ENCODE measurements at places on chromosomes 5 and 9.
A peak's percentile ranks its signal among the peaks of the same experiment; 100 is the strongest.

DNA sequence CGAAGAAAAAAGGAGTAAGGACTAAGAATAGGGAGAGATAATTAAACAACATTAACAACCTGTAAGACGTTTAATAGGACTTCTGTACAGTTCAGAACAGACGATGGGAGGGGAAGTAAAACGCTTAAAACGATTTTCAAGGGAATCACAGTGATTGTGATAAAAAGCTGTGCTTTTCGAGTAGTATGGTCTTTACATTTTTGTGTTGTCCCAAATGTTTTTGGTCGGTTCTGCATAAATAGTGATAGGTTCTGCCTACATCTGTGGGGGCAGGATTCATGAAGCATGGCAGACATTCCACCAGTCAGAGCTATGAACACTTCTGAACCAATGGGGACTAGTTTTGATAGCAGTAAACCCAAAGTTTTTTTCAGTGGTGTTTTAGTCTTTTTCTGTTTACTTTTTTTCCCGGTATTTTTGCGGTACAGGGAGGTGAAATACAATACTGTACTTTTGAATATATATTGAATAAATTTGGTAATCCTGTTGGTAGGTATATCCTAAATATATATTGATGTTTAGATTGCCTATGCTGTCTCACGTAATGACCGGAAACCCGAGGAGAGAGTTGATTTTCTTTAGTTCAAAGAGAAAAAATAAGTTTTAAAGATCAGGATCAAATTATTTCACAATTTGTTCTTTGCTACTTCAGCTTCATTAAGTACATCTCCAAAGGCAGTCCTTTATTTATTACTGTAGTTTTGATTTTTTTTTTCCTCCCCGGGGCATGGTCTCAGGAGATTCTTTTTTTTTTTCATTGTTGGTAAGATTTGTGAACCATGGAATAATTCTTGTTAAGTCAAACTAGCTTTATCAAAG is 1.3 kb downstream of the ERBIN start:
- DNase-seq = peak; percentile 5

DNA sequence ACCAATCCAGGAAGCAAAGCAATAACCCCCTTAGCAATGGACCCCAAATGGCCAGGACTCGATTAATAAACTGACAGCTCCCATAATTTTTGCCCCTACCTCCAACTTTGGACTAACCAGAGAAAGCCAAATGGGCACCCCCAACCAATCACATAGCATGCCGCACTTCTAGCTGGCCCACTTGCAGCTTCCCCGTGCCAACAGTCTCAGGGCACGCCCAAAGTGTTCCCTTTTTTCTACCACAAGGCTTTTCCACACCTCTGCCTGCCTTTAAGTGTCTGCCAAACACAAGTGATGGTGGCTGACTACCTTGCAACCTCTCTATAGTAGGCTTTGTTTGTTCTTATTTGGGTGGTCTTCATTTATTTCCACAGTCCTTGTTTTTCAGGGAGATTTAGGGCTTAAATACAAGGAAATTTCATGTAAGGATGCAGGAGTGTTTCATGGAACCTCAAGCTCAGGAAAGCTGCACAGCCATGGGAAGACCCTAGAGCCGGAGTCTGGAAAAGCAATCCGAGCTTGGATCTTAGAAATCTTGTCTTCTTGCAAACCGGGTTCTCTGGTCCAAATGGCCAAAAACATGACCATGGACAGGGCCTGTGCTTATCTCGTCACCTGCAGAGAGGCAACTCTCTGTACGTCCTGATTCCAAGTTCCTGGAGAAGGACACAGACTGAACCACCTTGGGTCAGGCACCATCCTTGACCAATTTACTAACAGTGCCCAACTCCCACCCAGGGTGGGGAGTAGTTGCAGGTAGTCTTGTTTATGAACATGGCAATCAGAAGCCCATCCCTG is 89.2 kb downstream of the THBS4 start:
- DNase-seq = no peak

DNA sequence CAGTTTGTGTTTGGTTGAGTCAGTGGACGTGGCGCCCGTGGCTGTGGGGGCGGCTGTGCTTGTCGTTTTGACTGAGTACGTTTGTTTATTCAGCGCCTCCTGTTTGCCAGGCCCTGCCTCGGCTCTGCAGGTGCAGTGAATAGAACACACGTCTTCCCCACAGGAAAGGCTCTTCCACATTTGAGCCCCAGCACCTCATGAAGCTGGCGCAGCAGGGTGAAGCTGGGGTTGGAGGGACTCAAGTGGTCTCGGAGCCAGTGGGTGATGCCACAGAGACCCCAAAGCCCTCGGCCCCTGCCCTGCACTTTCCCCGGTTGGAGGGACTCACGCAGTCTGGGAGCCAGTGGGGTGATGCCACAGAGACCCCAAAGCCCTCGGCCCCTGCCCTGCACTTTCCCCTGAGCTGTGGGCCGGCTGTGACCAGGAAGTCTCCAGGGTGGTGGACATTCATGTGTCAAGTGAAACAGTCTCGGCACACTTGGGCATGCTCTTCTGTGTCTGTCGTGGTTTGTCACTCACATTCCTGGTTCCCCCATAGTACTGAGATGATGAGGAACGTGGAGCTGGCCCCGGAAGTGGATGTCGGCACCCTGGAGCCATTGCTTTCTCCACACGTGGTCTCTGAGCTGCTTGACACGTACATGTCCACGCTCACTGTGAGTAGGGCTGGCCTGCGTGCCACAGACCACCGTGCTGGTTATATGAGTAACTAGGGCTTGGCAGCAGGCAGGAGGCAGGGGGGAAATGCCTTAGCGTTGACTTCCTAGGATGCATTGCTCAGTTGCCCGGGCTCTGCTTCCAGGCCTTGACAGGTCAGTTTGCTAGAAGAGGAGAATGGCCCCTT is 13.6 kb downstream of the EXOC3 start:
- DNase-seq = no peak

GRCh38 chr5:94021246-94021645 is 279.8 kb upstream of the POU5F2 start:
- no peak for DNase-seq

GRCh38 chr5:150046031-150046430 is 40.3 kb downstream of the CSF1R start:
- DNase-seq = no peak

DNA sequence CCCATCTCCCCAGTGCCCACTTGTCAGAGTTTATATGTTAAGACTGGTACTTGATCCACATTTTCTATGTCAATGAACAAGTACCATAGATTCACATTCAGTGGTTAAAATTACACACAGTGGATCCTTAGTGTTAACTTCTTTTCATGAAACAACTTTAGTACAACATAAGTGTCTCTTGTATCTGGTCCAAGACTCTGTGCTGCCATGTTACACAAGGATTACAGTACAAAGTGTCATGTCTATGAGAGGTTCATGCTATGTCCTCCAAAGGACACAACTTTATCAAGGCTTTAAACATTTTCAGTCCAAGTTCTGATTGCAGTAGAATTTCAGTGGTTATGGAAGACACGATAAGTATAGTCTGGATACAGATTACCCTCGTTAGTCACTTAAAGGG is 13.3 kb upstream of the VLDLR start:
- no peak for DNase-seq

DNA sequence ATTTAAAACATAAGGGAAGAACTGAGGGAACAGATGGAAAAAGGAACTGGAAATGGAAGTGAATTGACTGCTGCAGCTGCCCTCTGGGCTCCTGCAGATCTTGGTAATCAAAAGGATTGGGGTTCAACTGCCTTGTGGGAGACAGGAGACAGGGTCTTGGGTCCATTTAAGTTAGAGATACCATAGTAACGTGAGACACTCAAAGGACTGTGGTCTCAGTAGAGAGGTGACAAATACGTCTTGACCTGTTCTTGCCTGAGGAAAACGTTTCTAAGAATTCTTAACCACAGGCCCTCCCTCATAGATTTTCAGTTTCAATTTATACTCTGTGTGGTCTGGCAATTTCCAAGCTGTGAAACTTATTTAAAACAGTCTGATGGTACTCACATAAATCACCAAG is 100.8 kb upstream of the DHFR start:
- DNase-seq = no peak

DNA sequence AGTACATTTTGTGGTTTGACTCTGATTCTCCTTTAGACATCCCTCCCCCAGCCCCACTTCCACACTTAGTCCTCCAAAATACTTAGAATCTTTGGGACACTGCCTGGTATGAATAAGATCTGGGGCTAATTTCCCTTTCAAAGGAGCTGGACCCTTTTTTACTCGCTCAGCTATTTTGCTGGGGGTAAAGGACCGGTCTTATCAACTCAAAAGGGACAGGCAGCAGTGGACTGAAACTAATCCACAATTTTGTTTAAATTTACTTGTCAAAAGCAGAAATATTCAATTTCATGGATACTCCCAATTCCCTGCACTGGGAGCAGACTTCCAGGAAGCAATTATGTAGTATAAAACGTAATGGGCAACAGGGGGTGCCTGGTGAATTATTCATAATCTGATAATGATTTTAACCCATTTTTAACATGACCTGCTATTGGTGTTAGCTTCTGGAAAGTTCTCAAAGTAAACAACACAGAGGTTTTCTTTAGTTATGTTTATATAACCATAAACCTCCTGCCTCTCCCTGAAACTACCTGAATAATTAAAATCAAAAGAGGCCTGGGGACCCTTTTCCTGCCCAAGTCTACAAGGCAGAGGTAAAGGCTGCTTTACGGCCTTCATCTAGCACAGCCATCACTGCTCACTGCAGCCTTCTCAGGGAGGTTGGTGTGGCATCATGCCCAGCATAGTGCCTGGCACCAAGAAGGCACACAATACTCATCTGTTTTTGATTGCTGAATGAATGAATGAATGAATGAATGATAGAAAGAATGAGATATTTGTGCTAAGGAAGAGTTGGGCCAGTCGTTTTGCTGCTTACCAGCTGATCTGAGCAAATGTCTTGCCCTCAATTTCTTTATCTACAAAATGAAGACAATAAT is 44.2 kb upstream of the GNPDA1 start:
- no peak for DNase-seq

- no peak for DNase-seq
These were observed 44.4 kb downstream of the MAP1B start for GRCh38 chr5:72151646-72152045.

DNA sequence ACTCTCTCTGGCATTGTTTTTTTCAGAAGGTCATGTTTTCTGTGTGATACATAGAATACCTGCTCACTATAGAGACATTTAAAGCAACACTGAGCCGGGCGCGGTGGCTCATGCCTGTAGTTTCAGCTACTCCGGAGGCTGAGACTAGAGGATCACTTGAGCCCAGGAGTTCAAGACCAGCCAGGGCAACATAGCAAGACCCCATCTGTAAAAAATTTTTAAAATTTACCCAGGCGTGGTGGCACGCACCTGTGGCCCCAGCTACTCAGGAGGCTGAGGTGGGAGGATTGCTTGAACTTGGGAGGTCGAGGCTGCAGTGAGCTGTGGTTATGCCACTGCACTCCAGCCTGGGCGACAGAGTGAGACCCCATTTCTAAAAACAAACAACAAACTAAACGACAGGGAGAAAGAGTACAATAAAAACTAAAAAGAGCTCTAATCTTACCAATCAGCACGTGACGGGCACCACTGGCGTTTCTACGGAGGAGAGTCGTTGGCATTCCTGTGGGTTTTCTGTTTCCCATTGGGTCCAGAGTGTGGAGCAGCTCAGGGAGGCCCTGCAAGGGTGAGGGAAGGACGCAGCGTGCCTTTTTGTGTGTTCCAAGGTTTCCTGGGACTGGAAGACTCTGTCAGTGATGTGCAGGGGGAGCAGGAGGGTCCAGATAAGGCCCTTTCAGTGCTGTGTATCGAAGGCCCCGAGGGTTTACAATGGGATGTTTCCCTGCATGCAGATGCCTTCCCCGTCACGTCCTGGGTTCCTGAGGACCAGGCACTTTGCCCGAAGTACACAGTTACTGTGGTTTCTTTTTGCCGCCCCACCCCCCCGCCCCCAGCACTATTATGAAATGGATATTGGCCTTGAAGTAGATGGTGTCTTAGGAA is 7.2 kb upstream of the RNU6ATAC start:
- DNase-seq = no peak

DNA sequence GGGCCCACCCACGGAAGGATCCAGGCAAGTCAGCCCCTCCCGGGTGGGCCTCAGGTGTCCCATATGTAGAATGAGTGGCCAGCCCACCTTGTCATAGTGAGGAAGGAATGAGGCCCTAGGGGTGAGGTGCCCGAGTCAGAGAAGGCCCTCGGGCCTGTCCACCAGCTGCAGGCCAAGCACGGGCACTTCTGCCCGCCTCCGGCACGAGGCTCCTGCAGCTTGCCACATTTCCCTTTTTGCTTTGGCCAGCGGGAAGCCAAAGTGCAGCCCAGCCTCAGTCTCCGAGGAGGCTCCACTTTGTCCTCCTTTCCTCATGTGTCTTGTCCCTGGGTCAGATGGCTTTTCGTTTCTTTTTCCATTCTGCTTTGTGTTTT is 72.9 kb downstream of the PSMB7 start:
- no peak for DNase-seq

- no peak for DNase-seq
These were observed 1.6 kb upstream of the OXCT1 start for GRCh38 chr5:41871852-41872251.

DNA sequence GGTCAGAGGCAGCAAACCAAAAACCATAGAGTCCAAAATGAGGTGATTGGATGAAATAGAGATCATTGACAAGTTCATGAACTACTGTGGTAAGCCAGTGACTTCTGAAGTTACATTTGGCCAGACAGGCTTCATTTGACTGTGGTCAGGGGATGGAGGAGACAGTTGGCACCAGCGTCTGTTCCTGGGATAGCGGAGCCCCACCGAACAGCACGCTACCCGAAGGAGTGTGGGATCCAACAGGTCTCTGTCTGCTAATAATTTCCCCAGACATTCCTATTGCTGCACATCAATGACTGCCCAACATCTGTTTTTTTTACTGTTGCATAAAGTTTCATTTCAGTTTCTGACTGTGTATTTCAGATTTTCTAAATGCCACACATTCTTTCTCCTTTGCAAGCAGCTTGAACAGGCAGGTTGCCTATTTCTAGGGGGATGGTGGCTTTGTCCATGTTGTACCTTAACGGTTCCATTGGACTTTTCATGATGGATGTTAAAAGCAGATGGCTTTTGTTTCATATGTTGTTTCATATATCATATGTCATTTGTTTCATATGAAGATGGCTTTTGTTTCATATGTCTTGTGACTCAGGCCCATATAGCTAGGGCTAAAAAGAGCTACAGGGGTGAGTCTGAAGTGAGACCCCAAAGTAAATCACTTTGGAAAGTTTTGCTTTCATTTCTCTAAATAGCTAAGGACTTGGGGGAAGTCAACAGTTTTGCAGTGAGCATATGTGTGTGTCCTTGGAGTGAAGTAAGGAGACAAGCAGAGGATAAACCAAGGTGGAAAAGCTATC is 180.8 kb downstream of the GOLPH3 start:
- DNase-seq = no peak

- no peak for DNase-seq
These were observed 127.2 kb upstream of the IER5L start for GRCh38 chr9:129305246-129305645.

GRCh38 chr5:38069360-38069759 is 189.0 kb upstream of the EGFLAM start:
- no peak for DNase-seq

DNA sequence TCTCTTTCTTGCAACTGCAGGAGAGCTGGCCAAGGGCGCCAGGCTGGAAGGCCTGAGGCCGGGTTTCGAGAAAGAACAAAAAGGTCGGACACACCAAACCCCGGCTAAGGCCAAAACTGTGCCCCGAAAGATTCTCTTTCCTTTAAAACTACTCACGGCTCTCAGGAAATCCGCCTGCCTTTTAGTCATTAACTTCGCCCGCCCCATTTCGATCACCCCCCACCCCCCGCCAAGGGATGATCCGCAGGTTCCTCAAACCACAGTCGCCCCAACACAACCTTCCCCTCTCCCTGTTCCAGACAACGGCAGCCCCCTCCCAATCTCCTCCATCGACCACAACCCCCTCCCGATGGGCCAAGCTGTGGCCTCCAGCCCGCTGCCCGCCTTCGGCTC is 536 bp downstream of the FEM1C start:
- DNase-seq = peak; percentile 40

GRCh38 chr5:78726571-78726970 is 78.0 kb upstream of the LHFPL2 start:
- no peak for DNase-seq
